Astrocyte (in vitro differentiated cells and primary cell): ENCODE measurements at places on chromosomes 11 and 22.
A peak's percentile ranks its signal among the peaks of the same experiment; 100 is the strongest.

- no peak for DNase-seq
- H3K4me3 ChIP-seq = no peak overlapping the region
Measured at GRCh38 chr11:102561636-102562035, 31.1 kb upstream of the MMP7 start.

GRCh38 chr22:23225724-23226496, 45.6 kb downstream of the BCR start:
- peak overlapping the region; percentile 36 for H3K27ac ChIP-seq
- no peaks in the 10 kb centered on the region for H3K27me3 ChIP-seq
- no peaks in the 10 kb centered on the region for H3K36me3 ChIP-seq
- DNase-seq = peak; percentile 47
- H3K4me1 ChIP-seq = peaks cover 24% of the 10 kb centered on the region

DNA sequence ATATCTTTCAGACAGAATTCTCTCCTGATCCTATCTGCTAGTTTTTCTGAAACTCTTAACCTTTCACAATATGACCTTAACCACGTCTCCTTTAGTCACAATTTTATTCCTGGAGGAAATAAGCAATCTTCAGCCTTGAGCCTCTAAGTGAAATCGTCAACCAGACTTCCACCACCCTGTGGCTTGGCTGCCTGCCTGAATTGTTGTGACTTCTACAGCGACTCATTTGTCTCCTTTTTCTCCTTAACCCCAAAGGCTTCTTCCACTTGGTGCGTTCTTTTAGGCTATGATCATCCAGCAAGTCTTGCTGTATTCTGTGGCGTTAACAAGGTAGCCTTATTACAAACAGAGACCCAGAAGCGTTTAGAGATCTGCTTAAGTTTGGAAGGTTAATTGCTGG, 535.1 kb upstream of the ARHGAP42 start:
- peak overlapping the region; percentile 12 for H3K4me3 ChIP-seq
- no peaks in the 10 kb centered on the region for H3K27me3 ChIP-seq
- DNase-seq = peak; percentile 15
- no peaks in the 10 kb centered on the region for H3K36me3 ChIP-seq

- no peak overlapping the region for H3K4me3 ChIP-seq
- H3K27ac ChIP-seq = no peak overlapping the region
- peaks cover 12% of the 10 kb centered on the region for H3K4me1 ChIP-seq
- no peaks in the 10 kb centered on the region for H3K27me3 ChIP-seq
- DNase-seq = no peak
Measured at GRCh38 chr11:59666969-59667368, 1.9 kb downstream of the PATL1 start.

- no peak overlapping the region for H3K27ac ChIP-seq
- DNase-seq = no peak
- H3K4me3 ChIP-seq = no peak overlapping the region
- H3K27me3 ChIP-seq = no peaks in the 10 kb centered on the region
- peaks cover 14% of the 10 kb centered on the region for H3K4me1 ChIP-seq
- H3K36me3 ChIP-seq = peaks cover 10% of the 10 kb centered on the region
Measured at GRCh38 chr22:38246692-38247091, 26.1 kb downstream of the TMEM184B start.

DNA sequence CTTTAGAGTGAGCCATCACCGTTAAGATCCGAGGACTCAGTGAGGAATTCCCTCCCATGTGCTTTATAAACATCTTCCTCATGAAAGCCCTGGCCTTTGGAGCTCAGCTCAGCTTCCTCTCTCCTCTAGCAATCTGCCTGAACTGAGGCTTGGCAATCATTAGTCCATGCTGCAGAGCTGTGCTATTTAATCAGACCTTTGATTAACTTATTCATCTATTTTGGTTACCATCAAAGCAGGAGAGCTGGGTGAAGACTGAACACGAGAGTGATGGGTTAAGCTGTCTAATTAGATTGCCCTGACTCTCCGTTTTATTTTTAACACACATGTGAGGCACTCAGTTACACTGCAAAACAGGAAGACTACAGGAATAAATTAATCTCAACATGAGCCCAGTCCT, 351.3 kb downstream of the LARGE1 start:
- no peaks in the 10 kb centered on the region for H3K36me3 ChIP-seq
- H3K27ac ChIP-seq = no peak overlapping the region
- DNase-seq = no peak
- H3K27me3 ChIP-seq = no peaks in the 10 kb centered on the region

GRCh38 chr11:61913699-61914395, 3.5 kb downstream of the RAB3IL1 start:
- no peaks in the 10 kb centered on the region for H3K36me3 ChIP-seq
- peaks cover 3% of the 10 kb centered on the region for H3K4me1 ChIP-seq
- H3K27me3 ChIP-seq = peaks cover 17% of the 10 kb centered on the region
- H3K4me3 ChIP-seq = no peak overlapping the region
- no peak overlapping the region for H3K27ac ChIP-seq

- no peak overlapping the region for H3K4me3 ChIP-seq
- DNase-seq = no peak
- no peaks in the 10 kb centered on the region for H3K4me1 ChIP-seq
- H3K27ac ChIP-seq = no peak overlapping the region
Measured at GRCh38 chr11:14539982-14540421, 19.8 kb upstream of the PSMA1 start.

DNA sequence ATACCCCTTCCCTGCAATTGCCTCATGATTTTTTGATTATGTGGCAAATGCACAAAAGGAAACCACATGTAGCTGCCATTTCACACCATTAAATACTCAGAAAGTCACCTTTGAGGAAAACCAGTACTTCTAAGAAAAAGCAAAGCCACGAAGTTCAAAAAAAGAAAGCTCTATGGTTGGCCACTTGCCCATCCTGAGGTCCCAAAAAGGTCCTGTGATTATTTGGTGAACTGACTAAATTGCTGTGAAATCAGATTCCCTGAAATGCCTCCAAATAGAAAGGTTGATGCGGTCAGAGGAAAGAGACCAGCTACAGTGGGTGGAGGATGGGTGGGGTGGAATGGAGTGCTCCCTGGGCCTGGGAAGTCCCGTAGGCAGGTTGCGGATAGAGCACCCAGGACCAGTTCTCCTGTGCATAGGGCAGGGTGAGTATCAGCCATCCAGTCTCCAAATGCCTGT, 26.9 kb downstream of the MRPL16 start:
- H3K27me3 ChIP-seq = no peaks in the 10 kb centered on the region
- peaks cover 22% of the 10 kb centered on the region for H3K4me1 ChIP-seq
- no peak for DNase-seq
- no peaks in the 10 kb centered on the region for H3K36me3 ChIP-seq

GRCh38 chr11:12552692-12553091, 121.5 kb upstream of the TEAD1 start:
- H3K27me3 ChIP-seq = no peaks in the 10 kb centered on the region
- peak; percentile 96 for DNase-seq
- no peak overlapping the region for H3K27ac ChIP-seq
- no peaks in the 10 kb centered on the region for H3K36me3 ChIP-seq

DNA sequence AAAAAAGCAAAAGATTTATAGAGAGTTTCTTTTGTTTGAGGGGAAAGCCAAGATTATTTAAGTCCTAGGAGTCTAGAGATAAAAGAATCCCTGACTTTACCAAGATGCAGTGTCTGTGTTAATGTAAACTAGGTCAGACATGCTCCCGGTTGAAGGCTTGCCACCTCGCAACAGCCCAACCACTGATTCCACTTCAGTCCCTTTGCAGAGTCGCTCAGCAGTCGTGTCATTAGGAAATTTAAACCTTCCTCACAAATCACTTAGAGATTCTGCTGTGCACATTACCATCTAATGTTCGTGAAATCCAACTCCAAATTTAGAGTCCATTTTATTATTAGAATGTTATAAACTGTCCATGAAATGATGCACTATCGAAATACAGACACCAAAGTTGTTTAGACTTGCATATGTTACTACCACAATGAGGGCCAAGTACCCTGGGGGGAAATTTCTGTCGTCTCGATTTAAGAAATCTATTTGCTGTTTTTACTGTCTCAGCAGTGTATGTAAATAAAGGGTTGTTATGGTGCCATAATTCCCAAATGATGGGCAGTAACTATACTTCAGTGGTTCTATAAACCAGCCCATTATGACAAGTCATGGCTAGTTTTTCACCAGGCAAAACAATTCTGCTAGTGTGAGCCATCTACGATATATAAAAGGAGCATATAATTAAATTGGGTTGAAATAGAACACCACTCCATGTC, 101.4 kb upstream of the MTNR1B start:
- no peak for DNase-seq
- H3K4me3 ChIP-seq = no peak overlapping the region
- H3K27me3 ChIP-seq = no peaks in the 10 kb centered on the region
- no peak overlapping the region for H3K27ac ChIP-seq

- no peak for DNase-seq
- no peaks in the 10 kb centered on the region for H3K36me3 ChIP-seq
- H3K27ac ChIP-seq = no peak overlapping the region
- no peak overlapping the region for H3K4me3 ChIP-seq
- H3K27me3 ChIP-seq = peaks cover 4% of the 10 kb centered on the region
Measured at GRCh38 chr22:23061471-23062280, 8.6 kb upstream of the GNAZ start.

DNA sequence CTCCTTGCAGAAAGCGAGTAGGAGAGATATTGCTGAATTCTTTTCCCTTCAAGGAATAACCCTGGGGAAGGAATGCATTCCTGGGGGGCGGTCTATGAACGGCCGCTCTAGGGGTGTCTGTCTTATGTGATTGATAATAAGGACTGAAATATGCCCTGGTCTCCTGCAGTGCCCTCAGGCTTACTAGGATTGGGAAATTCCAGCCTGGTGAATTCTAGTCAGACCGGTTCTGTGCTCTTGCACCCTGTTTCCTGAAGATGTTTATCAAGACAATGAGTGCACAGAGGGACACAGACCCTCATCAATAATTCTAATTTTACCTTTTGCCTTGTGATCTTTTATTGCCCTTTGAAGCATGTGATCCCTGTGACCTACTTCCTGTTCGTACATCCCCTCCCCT, 140.7 kb downstream of the LUZP2 start:
- H3K4me3 ChIP-seq = no peak overlapping the region
- no peak for DNase-seq
- no peak overlapping the region for H3K27ac ChIP-seq
- H3K36me3 ChIP-seq = no peaks in the 10 kb centered on the region
- H3K27me3 ChIP-seq = no peaks in the 10 kb centered on the region

DNA sequence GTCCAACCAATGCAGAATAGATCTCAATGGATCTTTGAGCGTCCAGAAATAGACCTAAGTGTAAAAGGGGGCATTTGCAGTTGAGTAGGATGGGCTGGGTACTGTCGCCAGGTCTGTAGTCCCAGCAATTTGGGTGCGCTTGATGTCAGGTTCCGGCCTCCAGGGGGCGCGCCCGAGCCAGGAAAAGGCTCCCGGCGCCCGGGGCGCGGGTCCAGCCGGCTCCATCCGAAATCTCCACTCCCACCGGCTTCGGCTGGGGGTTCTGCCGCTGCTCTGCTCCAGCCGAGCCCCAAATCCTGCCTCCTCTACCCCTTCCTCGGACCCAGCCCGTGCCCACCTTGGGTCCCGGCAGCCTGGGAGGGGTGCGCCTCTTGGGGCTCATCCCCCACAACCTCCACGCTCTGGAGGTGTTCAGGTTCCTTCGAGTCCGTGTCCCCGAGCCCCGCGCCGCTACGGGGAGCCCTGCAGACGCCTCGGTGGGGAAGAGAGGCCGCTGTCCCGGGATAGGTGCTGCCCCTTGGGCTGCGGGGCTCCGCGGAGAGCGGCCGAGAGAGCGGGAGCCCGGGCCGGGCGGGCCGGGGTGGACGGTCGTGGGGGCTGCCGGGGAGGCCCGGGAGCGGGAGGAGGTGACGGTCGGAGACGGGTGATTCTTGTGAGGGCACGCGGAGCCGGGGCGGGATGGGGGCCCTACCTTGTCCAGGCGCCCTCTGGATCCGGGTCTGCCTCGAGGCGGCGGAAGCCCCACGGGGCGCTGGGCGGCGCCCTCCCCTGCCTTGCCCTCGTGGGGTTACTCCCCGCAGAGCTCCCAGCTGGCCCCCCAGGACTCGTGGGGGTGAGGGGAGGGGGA, 13.0 kb upstream of the CYB5R3 start:
- peak; percentile 22 for DNase-seq
- H3K27me3 ChIP-seq = no peaks in the 10 kb centered on the region
- H3K36me3 ChIP-seq = no peaks in the 10 kb centered on the region
- H3K4me3 ChIP-seq = peak overlapping the region; percentile 62
- no peaks in the 10 kb centered on the region for H3K4me1 ChIP-seq

DNA sequence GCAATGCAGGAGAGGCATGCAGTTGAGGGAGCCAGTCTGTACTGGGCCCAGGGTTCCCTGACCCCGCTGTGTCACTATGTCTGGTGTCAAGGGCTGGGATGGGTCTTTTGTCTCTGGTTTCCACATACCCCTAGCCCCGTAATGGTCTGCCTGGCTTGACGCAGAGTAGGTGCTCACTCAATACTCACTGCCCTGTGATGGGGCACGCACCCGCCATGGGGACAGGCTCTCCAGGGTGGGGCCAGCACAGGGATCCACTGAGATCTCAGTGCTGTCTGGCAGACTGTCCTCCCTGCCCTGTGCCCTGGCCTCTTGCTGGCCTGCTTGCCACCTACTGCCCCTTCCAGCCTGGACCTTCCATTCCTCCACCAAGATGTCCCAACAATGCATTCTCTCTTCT, 101.7 kb upstream of the CD82 start:
- H3K27ac ChIP-seq = no peak overlapping the region
- no peak for DNase-seq

- peak overlapping the region; percentile 74 for H3K27ac ChIP-seq
- peak overlapping the region; percentile 88 for H3K4me3 ChIP-seq
- H3K27me3 ChIP-seq = peaks cover 4% of the 10 kb centered on the region
- no peaks in the 10 kb centered on the region for H3K36me3 ChIP-seq
Measured at GRCh38 chr11:10303558-10304363, 1.1 kb upstream of the ADM start.

DNA sequence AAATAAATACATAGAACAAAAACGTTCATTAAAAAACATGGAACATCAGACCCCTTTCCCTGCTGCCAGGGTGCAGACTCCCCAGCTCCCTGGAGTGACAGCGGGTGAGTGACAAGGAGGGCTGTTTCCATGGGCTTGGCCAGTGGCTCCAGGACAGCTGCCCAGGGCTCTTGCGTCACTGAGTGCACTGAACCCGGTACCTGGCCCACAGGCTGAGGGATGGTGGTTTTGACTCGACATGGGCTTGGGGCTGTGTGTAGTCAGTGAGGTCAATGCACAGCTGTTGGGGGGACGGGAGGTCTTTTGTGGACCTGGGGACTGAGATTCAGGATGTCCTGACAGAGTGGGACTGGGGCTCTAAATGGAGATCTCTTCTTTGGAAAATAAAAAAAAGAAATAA, 142.1 kb upstream of the B3GAT1 start:
- no peak overlapping the region for H3K4me3 ChIP-seq
- DNase-seq = no peak
- no peaks in the 10 kb centered on the region for H3K36me3 ChIP-seq
- H3K4me1 ChIP-seq = no peaks in the 10 kb centered on the region
- H3K27ac ChIP-seq = no peak overlapping the region

DNA sequence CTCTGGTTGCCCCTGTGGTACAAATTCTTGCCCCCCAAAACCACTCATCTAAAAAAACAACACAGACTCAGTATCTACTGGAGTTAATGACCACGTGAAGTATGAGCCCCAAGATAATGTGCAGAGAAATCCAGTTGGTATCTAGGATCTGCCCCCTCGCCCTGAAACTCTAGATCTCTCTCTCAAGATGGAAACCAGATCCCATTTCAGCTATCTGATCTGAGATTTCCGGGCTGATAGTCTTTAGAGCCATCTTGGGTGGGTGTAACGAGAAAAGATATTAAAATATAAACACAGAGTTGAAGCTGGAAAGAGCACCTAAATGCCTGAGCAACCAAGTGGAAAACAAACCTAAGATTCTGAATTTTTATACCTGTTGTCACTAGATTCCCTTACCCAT, 14.0 kb upstream of the VWCE start:
- no peak for DNase-seq
- H3K27ac ChIP-seq = no peak overlapping the region
- no peaks in the 10 kb centered on the region for H3K4me1 ChIP-seq

- no peak for DNase-seq
- no peak overlapping the region for H3K4me3 ChIP-seq
- no peaks in the 10 kb centered on the region for H3K4me1 ChIP-seq
- no peak overlapping the region for H3K27ac ChIP-seq
- peaks cover 6% of the 10 kb centered on the region for H3K27me3 ChIP-seq
- no peaks in the 10 kb centered on the region for H3K36me3 ChIP-seq
Measured at GRCh38 chr11:117885777-117886176, 9.3 kb upstream of the FXYD6 start.
